ENCODE measurements at places on chromosomes 1 and 21.

DNA sequence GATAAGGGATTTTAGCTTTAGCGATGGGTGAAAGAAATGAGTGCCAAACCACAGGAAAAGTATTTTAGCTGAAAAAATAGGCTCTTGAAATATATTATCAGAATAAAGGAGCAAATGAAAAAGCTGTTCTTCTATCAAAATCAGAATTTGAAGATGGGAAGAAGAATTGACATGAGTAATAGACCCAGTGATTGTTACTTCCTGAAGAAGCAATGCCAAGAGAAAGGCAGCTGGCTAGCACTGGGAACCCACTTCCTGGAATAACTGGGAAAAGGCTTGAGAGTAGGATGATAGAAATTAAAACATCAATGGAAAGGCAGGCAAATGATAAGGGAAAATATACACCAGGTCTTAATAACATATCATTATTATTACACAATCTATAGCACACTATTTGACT lies 29.9 kb upstream of the LYPLAL1 start:
- no peak for DNase-seq

- DNase-seq, result no peak
Measured at GRCh38 chr1:12037486-12038355, 18.4 kb downstream of the MIIP start.

DNA sequence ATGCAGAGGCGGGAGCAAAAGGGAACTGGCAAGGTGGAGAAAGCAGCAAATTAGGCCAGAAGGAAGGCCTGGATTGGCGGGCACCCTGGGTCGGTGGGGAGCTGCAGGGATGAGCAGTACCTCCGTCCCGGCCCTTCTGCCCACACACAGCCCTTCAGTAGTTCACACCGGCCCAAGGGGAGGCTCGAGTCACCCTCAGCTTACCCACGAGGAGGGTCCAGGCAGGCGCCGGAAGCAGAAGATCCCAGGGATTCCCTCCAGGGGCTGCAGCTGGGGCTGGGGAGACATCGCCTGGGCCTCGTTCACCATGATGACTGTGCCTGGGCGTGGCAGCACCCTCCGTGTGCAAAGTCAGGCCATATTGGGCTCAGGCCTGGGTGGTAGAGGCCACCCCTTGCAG lies 190.0 kb downstream of the PRDM16 start:
- DNase-seq, result no peak

DNA sequence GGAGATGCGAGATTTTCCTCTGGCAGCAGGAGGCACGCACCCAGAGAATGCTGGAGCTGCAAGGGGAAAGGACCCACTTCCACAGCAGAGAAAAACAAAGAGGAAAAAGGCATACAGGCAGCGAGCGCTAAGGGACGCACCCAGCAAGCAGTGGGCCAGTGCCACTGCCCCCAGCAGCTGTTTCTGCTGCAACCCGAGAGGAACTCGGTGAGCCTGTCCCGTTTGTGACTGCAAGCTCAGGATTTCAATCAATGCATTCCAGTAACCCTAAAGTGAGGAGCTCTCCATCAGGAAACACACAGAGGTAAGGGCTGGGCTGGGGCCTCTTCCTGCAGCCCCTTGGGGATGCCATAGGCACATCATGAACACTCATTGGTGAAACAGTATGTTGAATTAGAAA lies 58.7 kb downstream of the ACP6 start:
- DNase-seq, result no peak

- no peak for DNase-seq
Measured at GRCh38 chr21:23223882-23224281, 2225.7 kb downstream of the NCAM2 start.

All from stimulated activated CD8-positive, alpha-beta memory T cell treated with anti-CD3 and anti-CD28 coated beads, Interleukin-4, amount 100 ng/mL, for 4 hours (primary cell).